CMK (cell line): ENCODE measurements at places on chromosomes 11 and 22.

DNA sequence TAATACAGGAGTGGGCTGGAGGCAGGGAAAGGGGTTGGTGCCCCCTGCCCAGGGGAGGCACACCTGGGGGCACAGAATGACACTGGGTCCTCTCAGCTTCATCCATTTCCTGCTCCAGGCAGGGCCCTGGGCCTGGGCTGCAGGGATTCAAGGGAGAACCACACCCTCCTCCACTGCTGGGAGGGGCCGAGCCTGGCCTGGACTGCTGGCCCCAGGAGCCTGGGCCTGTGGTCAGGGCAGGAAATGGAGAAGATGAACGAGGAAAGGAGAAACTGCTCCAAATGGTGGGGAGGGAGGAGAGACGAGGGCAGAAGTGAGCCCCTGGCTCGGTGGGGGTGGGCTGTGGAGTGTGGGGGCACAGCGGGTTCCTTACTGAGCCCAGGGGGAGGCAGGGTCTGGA lies 38.1 kb upstream of the KCNQ1OT1 start:
- DNase-seq, result no peak

GRCh38 chr22:37443086-37443485 lies 15.8 kb upstream of the ELFN2 start:
- DNase-seq, result no peak

DNA sequence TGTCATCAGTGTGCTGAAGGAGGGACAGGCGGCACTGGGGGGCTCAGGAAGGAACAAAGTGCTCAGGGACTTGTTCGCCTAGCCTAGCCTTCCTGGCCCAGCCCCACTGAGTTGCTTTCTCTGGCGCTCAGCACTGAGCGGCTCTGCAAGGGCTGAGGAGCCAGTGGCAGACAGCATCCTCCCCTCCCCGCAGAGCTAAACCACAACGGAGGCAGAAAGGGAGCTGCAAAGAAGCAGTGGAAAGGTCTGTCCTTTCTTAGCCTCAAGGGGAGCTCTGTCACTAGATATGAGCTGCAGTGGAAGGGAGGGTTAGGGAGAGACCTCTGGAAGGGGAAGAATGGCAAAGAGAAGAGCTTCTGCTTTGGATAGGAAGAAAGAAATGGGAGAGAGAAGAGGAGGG lies 89.7 kb upstream of the PHOX2A start:
- DNase-seq, result peak; percentile 60

GRCh38 chr22:35726398-35726797 lies 8.7 kb downstream of the APOL5 start:
- DNase-seq, result no peak

GRCh38 chr22:19038164-19038546 lies 84.1 kb downstream of the DGCR2 start:
- DNase-seq, result no peak

GRCh38 chr22:17281026-17281425 lies 61.8 kb upstream of the ADA2 start:
- no peak for DNase-seq

GRCh38 chr11:57279116-57279515 lies 42.1 kb upstream of the APLNR start:
- no peak for DNase-seq

DNA sequence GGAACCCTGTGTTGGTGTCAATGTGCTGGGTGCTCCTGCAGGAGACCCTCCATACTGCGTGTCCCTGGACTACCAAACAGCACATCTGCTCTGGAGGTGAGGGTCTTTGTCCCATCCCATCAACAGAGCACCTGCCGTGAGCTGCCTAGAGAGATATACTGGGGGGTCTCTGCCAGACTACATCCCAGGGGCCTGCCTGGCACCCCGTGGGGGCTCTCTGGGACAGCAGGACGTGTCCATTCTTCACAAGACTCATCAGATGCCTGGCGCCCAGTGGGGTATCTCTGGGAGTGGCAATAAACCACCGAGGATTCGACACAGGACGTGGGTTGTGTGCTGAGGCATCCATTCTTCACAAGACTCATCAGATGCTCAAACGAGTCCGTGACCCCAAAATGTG lies 42.7 kb downstream of the SHANK2 start:
- DNase-seq, result no peak

GRCh38 chr11:127369356-127369755 lies 368.8 kb upstream of the KIRREL3 start:
- DNase-seq, result no peak

GRCh38 chr22:38788021-38788816 lies 5.7 kb downstream of the DNAL4 start:
- DNase-seq, result no peak

- no peak for DNase-seq
Measured at GRCh38 chr11:70610566-70611565, 212.5 kb downstream of the CTTN start.
